ENCODE measurements at places on chromosomes 11 and 22.

DNA sequence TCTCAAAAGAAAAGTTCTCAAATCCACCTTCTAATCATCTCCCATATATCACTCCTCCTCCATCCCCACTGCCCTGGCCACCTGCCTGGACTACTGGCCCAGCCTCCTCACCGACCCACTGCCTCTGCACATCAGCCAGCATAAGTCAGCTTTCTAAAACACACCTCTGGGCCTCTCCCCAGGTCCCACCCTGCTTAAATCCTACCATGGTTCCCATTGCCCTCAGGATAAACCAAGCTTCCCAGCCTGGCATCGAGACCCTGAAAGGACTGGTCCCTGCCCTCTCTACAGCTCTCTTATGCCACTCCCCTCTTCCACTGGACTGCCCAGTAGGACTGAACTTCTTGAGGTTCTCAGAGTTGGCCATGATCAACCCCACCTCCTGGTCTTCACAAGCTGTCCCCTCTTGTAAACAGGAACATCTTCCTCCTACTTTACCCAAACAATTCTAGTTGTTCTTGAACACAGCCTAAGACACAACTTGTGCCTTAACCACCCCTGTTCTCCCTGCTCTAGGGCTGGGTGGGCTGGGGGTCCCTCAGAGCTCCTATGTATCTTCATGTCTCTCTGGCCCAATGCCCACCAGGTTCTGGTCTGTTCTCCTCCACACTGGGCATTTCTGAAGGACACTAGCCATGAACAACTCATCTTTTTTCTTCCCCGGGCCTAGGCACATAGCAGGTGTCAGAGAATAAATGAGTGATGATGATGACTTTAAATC, 12.6 kb upstream of the P2RY6 start:
- DNase-seq: no peak

- no peak for DNase-seq
Observed at GRCh38 chr11:98895936-98896335, 124.8 kb upstream of the CNTN5 start.

DNA sequence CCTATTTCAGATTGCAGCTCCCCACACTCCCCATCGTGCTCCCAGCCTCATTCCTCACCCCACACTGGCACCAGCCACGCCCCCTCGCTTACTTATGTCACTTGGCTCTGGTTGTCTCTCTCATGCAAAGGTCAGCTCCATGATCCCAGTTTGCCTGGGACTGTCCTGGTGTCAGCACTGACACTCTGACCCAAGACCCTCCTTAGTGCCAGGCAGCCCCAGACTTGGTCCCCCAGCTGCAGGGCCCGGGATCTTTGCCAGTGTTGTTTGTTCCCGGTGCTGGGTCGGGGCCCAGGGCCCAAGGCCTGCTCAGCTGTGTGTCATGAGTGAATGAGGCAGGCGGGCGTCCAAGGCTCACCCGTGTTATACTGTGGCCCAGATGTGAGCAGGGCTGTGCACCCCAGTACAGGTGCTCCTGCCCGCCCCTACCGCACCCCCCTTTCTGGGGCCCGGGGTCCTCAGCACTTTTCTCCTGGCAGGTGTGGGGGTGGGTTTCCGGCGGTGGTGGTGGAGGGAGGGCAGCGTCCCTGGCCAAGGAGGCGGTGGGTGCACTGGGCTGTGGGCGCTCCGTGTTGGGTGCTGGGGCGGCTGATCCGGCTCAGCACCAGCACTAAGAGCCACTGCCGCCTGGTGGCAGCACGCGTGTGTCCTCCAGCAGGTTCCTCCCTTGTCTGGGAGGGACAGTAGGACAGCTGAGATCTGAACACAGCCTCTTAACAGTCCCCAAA, 19.5 kb downstream of the IL17REL start:
- peak; percentile 79 for DNase-seq

GRCh38 chr22:35177811-35178210, 79.5 kb upstream of the HMGXB4 start:
- DNase-seq: no peak

DNA sequence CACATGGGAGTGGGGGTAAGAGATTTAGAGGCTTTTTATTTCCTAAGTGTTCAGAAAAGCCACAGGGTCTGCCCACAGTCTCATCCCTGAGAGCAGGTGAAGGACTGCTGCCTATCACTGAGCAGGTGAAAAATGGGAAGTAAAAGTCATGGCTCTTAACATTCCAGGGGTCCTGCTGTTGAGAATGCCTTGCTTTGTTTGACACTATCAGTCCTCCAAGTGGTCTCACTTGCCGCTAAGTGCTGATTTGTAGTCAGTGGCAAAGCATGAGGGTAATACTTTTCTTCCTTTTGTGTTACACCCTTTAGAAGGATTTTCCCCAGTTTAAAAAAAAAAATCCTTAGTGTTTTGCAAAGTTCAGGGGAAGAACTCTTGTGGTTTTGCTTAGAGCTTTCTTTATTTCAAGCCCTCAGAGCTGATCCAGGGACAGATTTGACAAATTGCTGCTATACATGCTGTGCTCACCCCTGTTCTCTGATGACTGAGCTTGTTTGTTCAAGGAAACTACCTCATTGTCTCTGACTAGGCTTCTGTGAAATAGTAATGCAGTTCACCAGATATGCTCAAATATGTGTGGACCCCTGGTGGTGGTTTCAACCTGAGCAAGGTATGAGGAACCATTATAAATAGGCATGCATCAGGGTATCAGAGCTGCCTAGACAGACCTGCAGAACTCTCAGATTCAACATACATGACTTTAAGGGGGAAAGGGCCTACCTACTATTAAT, 141.0 kb downstream of the ARHGAP42 start:
- DNase-seq: no peak

GRCh38 chr11:128777369-128778011, 83.6 kb downstream of the FLI1 start:
- DNase-seq: no peak

- no peak for DNase-seq
Observed at GRCh38 chr11:80519596-80520506, 1079.0 kb upstream of the TENM4 start.

- no peak for DNase-seq
Observed at GRCh38 chr11:69956669-69957190, 121.4 kb upstream of the ANO1 start.

GRCh38 chr11:24885580-24886173, 388.8 kb downstream of the LUZP2 start:
- DNase-seq: no peak

DNA sequence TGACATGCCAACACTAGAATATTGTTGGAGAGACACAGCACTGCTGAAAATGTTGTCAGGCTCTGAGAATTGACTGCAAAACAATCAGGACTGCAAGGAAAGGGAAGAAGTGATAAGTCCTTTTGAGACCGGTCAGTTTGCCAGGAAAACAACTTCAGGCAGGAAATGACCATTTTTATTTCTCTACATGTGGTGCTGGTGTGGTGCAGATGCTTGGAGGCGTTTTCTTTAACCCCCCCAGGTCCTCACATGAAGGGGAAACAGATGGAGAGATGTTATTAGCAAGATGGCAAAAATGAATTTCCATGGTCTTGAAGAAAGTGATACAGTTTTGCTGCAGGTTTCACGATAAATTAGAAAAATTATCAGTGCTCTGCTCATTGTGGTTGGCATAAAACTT, 5.7 kb downstream of the AP2A2 start:
- no peak for DNase-seq

- DNase-seq: no peak
Observed at GRCh38 chr11:124890683-124891372, 6.8 kb downstream of the ROBO4 start.

GRCh38 chr22:50220603-50221409, 20.0 kb downstream of the SELENOO start:
- no peak for DNase-seq

All from activated CD4-positive, alpha-beta T cell treated with anti-CD3 and anti-CD28 coated beads, Interleukin-2, amount 50 U/mL, for 48 hours (primary cell).